Esophagus squamous epithelium (tissue), 5 donors: ENCODE measurements at places on chromosomes 4 and X. TPM values are rescaled to one million over a fixed set of nuclear protein-coding genes. Genes with fewer than 3 reads are reported as not detected.

TBX22 gene
- total RNA-seq = not detected

MAGEB17 gene
- not detected for total RNA-seq

TMSB15C gene
- total RNA-seq = 1.7 TPM

CTSO gene
- total RNA-seq = 1.6 TPM

UGT2B15 gene
- not detected for total RNA-seq

DNA sequence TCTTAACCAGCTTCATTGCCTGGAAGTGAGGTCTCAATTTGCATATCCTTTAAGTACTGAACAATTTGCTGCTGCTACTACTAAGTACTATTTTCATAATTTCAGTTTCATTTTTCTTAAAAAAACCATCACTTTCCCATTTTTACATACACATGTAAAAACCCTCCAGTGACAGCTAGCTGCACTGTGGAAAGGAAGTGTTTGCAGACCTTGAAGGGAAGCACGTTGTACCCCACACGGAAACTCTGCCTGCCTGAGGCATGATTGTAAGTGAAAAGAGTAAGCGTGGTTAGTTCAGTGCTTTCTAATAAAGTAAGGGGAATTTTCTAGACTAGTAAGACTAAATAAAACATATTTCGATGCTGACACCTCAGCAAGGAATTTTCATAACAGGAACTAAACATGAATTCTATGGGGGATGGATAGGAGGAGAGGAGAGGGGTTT is 103.6 kb downstream of the RAPGEF2 start:
- no peak overlapping the region for H3K27ac ChIP-seq
- H3K4me1 ChIP-seq = no peaks in the 10 kb centered on the region
- no peak overlapping the region for H3K4me3 ChIP-seq
- DNase-seq = no peak
- no peaks in the 10 kb centered on the region for H3K36me3 ChIP-seq
